ENCODE measurements at places on chromosomes 7 and 10.

DNA sequence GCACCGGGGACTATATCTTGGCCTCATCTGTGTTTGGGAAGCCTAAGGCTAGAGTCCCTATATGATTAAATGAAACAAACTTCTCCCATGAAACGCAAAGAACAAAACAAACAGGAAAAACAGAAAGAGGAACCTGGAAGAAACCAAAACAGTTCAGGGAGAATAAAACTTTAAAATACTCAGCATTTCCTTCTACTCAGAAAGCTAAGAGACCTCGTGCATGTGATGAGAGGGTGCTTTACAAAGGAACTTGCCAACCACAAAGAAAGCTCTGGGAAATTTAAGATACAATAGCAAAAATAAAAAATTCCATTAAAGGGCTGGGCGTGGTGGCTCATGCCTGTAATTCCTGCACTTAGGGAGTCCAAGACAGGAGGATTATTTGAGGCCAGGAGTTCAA is 6.9 kb downstream of the PILRA start:
- DNase-seq = no peak

DNA sequence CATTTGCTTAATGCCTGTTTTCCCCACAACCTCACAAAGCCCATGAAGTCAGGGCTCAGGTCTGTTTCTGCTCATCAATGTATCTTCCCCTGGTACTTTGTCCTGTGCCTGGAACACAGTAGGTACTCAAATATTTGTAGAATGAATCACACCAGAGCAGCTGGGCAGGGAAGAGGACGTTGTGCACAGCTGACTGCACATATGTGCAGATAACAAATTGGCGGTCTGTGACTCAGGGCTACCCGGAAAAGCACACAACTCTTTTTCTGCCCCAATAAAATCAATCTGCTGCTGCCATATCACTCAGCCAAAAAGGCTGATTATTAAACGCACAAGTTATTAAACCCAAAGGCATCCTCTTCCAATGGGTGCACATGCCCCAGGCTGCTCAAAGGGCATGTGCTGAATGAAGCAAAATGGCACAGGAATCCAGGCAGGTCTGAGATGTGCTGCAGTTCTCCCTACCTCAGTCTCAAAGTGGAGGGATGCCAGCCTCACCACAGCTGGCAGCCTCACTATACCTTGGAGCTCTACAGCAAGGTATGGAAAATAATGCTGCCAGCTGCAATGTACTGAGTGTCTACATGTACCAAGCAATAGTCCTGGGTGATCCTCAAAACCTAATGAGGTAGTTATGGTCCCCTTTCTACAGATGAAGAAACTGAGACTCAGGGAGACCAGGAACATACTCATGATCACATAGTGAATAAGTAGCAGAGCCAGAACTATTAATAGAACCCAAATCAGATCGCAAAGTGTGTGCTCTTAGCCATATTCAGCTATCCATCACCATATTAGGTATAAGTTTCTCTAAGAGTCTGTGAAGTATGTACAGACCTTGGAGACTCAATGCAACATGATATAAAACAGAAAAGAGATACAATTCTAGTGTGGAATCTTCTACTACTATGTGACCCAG is 43.4 kb downstream of the SORBS1 start:
- no peak for DNase-seq

GRCh38 chr7:102300643-102301221 is 14.1 kb downstream of the SH2B2 start:
- no peak for DNase-seq

DNA sequence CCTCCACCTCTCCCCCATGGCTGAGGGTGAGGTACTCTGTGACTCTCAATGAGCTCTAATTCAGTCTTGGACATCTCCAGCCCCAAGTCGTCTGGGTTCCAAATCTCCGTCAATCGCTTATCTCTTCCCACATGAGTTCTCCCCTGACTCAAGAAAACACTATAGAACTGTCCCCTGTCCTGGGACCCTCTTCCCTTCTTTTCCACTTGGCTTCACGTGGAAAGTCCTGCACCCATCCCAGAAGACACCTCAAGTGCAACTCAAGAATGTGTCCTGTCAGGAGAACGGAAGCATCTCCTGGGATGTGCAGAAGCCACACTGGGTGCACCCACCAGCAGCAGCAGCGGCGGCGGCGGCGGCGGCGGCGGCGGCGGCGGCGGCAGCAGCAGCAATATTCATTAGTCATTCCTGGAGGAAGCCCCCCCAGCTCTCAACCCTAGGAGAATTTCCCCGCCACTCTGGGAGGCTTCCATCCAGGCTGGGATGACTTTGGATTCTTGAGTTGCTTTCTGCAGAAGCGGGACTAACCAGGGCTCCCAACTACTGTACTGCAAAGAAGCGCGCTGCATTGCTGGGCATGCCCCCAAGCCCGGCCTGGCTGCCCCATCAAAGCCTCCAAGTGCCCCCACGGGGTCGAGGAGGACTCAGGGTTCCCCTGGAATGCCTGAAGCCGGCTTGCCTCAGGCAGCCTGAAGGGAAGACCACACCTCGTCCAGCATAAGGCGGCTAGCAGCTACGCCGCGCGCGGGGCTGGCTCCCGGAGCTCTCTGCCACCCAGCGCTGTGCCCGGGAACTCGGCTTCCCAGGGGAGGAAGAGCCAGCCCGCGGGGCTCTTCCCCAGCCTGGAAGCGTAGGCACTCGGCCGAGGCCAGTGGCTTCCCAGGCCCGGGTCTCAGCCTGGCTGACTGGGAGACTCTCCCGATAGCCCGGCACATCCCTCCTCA is 1.0 kb downstream of the CRTAC1 start:
- DNase-seq = no peak

- no peak for DNase-seq
Observed at GRCh38 chr10:96642973-96643372, 56.2 kb upstream of the TM9SF3 start.

DNA sequence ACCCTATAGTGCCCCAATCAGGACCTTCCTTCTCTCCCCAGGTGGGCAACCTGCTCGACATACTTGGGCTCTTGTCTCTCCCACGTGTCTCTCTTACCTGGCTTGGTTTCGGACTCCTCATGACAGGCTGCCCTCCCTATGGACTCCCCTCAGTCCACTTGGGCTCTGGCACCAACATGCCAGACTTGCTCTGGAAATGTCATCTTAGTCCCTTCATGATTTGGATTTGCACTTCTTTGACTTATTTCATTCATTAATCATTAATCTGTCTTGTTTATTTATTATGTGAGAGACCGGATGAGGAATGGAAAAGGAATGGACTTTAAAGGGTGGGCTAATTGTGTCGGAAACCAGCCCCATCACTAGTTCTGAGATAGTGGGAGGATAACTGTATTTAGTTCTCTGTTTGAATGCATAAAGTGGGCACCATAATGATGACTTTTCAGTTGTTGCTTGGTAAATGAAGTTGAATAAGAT is 108.0 kb downstream of the SND1 start:
- no peak for DNase-seq

GRCh38 chr10:103932971-103933370 is 15.0 kb upstream of the STN1 start:
- no peak for DNase-seq

DNA sequence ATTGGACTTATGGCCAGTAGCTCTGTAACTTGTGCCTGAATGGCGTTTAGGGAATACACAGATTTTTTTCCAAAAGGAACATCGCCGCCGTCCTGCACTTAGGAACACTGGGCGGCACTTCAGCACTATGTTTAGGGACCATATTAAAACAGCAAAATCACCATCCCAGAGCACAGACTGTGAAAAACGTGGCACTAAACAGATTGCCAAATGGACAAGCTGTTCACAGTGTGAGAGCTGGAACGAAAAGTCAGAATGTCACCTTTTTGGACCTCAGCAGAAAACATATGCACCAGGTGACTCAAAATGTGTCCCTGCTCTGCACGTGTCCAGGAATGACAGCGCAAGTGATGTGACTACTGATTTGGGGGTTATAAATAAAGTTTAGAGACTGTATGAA is 87.9 kb downstream of the ODAD2 start:
- DNase-seq = no peak

DNA sequence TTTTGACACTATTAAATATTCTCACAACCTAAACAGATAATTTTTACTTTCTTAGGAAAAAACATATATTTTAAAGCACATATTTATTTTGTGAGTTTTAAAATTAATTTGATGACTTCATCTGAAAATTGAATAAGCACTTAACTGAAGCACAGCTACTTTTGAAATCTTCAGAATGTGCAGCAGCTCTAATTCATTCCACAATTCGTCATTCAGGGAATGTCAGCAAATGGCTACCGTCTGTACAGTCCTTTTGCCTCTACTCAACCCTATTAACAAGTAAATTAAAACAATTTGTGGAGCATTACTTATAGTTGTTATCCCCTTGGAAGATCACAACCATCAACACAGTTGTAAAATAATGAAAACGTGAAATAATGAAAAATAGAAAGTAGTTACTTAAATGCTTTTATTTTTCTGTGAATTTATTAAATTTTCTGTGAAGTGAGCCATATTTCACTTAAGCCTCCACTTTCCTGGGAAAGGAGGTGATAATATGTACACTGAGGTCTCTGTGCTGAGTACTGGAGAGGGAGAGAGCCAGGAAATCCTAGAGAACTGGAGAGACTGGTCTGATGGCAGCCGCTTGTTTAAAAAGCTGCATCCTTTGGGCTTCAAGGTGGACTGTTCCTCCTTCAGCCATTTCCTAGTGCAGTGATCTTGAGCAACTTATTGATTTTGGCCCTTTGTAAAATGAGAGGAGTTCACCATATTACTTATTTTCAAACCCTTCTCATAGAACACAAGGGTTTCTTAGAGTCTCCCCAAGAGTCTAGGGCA is 70.6 kb downstream of the REEP3 start:
- DNase-seq = no peak

DNA sequence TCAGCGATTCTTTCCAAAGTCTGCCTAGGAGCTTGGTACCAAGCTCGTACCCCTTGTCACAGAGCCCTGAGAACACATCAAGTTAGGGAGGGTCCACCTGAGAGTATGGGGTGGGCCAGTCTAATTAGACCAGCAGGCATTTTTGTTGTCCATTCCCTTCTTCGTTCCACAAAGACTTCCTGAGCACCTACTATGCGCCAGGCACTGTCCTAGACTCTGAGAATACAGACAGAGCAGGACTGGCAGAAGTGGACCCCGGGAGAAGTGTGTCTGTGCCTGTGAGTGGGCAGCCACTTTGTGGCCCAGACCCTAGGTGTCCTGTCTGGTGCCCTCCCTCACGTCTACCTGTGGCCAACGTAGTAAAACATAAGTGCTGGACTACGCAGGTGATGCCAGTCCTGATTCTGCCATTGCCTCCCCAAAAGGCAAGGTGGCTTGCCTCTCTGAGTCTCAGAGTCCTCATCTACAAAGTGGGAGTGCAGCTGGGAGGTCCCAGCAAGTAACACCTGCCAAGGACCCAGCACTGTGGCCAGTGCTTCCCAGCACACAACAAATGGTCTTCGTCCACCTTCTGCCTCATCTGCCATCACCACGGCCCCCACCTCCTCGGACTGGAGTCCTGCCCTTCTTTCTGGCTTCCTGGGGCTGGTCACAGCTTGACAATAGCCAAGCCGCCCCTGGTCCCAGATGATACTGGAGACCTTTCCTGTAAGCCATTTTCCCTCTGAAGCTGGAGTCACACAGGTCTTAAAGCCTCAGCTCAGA is 54.3 kb upstream of the DUSP5 start:
- DNase-seq = no peak

DNA sequence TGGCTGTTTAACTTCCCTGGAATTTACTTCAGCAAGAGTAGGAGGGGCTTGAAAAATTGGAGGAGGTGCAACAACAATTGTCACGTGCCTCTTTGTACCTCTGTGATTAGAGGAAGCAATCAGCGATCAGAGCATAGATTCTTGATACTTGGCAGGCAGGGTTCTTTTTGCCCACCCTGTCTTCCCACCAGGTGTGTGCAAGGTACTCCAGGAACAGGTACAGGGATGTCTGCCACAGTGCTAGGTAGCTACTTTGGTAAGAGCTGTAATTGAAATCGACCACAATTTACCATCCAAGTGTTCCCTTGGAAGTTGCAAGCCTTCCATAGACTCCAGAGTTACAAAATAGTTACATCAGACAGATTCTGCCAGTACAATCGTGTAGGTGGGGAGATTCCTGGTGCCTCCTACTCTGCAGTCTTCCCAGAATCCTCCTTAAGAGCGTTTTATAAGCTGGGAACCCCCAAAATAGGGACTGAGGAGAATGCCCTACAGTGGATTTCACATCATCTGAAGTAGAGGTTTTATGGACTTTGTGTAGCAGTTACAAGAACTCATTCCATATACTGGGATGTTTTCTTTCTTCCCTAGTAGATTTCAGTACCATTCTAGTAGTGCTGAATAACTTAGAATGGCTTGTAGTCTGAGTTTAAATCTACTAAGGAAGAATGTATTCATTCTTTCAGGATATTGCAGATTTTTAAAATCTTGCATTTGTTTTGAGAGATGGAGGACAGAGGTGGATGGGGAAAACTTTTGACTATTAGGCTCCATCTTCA is 101.9 kb downstream of the EXOC4 start:
- no peak for DNase-seq

DNA sequence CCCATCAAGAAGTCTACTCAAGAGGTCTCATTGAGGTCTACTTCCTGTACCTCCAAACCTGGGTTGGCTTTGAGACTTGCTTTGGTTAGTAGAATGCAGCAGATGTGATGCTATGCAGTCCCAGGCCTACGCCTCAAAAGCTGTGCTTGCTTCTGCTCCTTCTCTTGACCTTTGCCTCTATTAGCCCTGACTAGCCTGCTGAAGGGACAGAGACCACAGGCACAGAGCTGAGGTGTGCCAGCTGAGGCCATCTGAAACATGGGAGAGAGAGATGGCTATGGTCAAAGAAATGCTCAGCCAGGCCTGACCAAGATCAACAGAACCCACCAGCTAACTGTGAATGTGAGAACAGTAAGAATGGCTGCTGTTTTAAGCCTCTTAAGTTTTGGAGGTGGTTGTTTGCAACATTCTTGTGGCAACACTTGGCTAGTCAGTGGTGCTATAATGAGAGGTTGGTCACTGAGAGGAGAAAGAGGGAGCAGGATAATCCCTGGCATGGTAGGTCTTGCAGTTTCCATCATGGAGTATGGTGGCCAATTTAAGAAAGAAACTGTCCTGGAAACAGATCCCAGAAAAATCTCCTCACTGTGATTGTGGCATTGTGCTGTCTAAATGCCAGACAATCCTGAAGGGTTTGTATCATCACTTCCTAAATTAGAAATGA is 176.1 kb upstream of the PHYHIPL start:
- no peak for DNase-seq

DNA sequence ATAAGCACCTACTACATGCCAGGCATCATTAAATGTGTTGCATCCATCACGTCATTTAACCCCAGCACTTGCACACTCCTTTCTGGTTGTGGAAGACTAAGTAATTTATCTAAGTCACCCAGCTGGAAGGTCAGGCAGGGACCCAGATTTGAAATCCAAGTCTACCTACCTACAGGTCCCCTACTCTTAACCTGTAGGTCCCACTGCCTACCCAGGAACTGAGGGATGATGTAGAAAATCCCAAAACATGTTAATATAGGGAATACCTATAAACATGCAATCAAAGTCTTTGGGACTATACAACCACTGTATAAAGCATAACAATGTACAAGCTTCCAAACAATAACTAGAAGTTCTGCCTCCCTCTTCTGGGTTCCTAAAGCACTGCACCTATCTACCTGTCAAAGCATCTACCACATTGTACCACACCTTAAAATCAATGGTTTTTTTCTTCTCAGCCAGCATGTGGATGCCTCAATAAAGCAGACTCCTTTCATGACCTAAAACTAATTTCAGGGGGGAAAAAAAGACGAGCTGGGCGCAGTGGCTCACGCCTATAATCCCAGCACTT is 5.6 kb downstream of the IL6 start:
- no peak for DNase-seq
